Activated T-helper 1 cell treated with Interleukin-2 at 50 U/mL for 16 hours (primary cell): ENCODE measurements at places on chromosomes 13 and 19.

DNA sequence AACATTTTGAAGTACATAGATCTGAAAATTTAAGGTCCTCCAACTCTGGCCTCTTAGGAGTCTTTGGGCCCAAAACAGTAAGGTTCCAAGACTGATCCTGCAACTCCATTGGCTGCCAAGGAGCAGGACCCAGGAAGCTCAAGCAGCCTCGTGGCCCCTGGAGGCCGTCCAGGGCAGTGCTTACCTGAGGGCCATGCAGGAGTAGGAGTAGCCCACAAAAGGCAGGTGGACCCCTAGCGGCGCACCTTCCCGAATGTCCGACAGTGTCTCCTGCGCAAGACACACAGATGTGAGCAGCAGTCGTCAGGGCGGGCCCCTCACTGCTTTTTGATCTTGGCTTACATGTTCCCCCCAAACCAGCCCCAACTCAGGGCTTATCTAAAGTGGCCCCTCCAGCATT is 5.7 kb upstream of the SIX5 start:
- DNase-seq: no peak

DNA sequence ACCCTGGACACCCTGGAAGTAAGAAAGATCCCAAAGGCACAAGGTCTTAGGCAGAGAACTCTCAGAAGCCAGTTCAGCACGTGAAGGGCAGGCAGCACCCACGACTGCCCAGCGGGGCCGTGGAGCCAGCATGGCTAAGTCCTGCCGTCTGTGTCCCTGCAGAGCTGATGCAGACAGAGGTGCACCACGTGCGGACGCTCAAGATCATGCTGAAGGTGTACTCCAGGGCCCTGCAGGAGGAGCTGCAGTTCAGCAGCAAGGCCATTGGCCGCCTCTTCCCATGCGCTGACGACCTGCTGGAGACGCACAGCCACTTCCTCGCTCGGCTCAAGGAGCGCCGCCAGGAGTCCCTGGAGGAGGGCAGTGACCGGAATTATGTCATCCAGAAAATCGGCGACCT is 44.8 kb downstream of the PEX11G start:
- no peak for DNase-seq

DNA sequence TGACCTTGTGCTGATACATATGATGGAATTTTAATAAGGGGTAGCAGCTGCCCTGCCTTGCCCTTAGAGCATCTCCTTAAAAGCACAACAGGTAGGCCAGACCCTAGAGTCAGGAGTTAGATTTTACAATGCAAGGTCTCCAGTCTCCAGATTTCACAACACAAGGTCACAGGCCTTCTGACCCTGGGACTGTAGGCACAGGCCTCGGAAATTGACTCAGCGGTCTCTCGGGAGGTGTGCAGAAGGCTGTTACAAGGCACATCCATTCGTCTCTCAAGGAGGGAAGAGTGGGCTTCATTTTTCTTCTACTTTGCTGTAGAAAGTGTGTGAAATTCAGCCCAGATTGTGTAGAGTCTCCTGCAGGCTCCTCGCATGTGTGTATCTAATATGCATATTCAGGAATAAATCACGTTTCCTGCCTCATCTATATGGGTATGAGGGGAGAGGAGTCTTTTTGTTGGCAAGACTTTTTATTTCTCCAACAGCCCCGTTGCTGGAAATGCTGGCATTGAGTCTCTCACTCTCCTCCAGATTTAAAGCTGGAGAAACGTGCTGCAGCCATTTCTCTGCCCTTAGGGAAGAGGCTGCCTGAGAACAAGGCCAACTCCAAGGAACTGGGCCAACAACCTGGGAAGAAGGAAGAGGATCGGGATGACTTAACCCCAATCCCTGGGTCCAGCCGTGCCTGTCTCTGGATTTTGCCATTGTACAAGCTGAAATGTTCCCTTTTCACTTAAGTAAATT is 24.5 kb downstream of the UQCRFS1 start:
- no peak for DNase-seq

- DNase-seq: peak; percentile 48
Measured at GRCh38 chr19:40055832-40056504, at the start of gene ZNF780B. ZNF780B (minus strand) TSS chr19:40056231; CDS start chr19:40050332, 5,899 bp downstream.

- no peak for DNase-seq
Measured at GRCh38 chr13:89749888-89750287, 1597.6 kb upstream of the MIR17HG start.

DNA sequence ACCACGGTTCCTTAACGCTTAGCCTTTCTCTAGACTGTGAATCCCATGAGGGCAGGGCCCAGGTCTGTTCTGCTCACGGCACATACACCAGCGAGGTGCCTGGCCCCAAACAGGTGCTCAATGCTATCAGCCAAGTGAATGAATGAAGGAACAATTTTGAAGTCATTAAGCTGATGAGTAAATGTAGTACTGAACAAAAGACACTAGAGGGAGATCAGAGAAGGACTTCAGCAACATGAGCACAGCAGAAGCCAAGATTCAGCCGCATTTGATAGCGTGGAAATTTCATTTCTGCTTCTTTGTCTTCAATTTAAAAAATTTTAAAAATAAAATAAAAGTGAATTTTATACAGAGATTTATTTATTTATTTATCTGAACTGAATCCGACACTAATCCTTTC is 20.1 kb upstream of the MYO16 start:
- no peak for DNase-seq

- DNase-seq: no peak
Measured at GRCh38 chr13:106846571-106847448, 278.9 kb upstream of the ARGLU1 start.

GRCh38 chr13:78587395-78587794 is 16.0 kb downstream of the POU4F1 start:
- DNase-seq: no peak

- DNase-seq: no peak
Measured at GRCh38 chr13:29901710-29902631, 51.6 kb upstream of the UBL3 start.

DNA sequence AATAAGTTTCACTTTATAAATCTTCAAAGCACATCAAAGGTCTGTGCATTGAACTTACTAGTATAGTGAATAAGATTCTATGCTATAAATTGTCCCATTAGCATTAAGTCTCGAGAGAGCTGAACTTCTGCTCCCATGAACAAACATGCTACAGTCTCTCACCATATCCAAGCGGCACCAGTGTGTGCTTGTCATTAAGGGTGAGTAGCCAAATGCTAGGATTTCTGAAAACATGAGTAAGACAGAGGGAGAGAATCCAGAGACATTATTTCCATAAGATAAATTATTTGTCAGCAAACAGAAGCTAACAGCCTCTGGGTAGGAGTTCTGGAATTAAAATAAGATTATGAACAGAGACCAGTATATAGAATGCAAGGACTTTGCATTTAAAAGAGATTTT is 2882.5 kb downstream of the PCDH9 start:
- no peak for DNase-seq

DNA sequence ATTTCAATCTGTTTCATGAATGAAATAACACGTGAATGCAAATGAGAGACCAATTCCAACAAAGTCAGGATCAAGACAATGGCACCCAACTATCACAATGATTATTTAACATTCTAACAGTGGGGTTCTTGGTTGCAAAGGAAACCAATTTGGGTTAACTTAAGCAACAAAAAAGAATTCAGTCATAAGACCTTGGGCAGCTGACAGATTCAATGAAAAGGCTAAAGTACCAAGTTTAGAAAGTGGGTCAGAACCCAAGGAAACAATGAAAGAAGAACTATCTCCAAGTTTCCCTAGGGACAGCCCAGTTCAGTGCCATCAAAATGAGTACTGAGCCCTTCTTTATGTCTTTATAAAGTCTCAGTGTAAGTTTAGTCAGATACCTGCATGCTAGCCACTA is 17.5 kb upstream of the SIGLEC14 start:
- no peak for DNase-seq

- no peak for DNase-seq
Measured at GRCh38 chr13:110017379-110017778, 231.0 kb upstream of the IRS2 start.

DNA sequence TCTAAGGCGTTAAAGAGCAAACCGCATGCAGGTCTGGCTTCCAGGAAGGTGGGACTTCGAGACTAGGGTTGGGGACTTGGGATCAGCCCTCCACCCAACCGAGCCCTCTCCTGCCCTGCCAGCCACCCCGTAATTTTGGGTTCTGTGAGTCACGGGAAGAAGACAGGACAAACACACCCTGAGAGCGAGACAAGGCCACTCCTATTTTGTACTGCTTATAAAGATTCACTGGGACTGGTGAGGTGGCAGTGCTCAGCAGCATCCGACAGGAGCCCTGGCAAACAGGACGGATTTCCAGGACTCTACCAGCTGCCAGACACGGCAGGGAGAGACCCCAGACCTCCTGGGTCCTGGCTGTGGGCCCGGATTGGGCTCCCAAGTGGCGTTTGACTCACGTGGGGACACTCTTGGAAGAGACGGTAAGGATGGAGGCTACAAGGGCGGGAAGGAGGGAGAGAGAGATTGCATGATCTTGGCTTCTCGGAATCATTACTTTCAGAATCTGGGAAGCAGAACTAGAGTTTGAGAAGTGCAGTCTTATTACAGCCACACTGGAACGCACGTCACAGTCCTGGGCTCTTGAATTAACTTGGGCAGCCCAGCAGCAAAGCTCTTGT is at the start of gene C5AR2:
Gene C5AR2, plus strand, starts transcription at position 245 of the 617 bp plus-strand sequence. CDS start 8,625 bp downstream, outside the sequence.
- DNase-seq: no peak

GRCh38 chr13:30692113-30692512 is 43.2 kb upstream of the ALOX5AP start:
- no peak for DNase-seq

DNA sequence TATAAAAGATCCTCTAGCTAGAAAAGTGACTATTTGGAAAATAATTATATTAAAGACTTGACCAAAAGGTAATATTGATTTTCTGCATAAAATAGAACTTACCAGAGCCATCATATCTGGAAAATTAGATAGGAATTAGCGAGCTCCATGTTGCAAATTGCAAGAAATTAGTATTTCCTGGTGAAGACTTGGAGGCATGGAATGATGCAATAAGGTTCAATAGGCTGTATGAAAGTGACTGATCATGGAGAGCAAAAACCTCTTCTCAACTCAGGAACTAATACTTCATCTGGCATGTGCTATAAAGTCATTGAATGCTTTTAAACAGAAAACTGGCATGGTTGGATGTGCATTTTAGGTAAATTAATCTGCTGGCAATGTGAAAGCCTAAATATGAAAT is 66.3 kb upstream of the UFM1 start:
- DNase-seq: no peak

DNA sequence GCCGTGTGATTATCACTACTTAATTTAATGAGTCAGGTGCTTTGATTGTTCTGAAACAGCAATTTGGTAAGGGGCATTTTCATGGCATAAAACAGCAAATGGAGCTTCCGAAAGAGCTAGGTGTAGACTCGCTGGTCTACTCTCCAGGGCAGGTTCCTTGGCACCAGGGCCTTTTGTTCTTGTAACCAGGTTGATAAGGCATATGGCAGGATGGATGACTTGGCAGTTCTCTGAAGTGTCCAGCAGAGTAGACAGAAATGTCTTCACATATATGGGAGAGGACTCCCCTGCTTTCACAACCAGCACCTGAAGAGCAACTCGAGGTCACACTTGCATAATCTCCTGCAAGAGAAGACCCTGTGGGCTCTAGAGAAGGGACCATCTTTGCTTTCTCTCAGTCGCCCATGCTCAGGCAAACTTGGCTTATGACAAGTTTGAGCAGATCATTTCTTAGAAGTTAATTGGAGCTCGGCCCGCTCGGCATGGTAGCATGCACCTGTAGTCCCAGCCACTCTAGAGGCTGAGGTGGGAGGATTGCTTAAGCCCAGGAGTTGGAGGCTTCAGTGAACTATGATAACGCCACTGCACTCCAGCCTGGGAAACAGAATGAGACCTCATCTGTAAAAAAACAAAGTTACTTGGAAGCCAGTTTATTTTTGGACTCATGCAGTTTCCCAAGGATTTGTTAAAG is 23.3 kb upstream of the WASF3 start:
- DNase-seq: no peak

DNA sequence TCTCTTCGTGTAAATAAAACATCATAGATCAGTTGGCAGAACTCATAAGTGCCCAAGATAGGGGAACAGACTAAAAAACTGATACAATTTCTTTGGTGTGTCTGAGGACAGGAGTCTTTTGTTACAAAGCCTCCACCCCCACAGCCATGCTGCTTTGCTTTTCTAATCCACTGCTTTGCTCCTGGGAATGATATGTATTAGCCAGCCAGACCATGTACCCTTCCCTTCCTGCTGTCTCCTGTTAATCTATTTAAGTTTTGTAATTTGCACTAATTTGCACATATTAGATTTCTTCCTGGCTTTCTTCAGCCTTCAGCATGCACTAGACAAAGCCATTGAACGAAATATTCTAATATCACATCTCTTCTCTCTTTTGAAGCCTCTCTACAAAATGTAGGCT is 130.5 kb downstream of the MAB21L1 start:
- no peak for DNase-seq

GRCh38 chr19:55305491-55305890 is 19.6 kb downstream of the TMEM150B start:
- peak; percentile 13 for DNase-seq

DNA sequence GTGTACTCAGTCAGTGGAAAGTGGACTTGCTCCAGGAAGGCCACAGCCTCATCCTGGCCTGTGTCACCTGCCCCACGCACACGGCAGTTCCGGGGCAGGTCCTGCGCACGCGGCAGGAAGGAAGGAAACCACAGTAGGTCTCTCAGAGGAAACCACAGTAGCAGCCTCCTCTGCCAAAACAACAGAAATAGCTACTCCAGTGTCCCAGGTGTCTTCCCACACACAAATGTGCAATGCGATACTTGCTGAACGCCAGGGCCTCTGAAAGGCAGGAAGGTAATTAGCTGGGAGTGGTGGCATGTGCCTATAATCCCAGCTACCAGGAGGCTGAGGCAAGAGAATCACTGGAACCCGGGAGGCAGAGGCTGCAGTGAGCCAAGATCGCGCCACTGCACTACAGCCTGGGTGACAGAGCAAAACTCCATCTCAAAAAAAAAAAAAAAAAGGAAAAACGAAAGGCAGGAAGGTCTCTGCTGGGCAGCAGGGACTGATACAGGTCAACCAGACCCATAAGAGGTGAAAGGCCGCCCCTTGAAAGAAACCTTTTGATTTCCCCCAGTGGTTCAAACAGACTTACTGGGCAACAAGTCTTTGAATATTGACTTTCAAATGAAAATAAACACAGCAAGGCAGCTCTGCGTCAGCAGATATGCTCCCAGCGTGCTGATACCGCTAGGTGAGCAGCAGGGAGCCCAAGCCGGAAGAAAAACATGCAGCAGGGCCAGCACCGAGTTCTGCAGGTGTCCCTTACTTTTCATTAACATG is 49.5 kb downstream of the CRYL1 start:
- DNase-seq: peak; percentile 55

GRCh38 chr13:79937771-79938216 is 403.1 kb downstream of the SPRY2 start:
- DNase-seq: no peak
